ENCODE measurements at places on chromosomes 3 and 15.

GRCh38 chr15:62795171-62795570 lies 247.4 kb upstream of the TPM1 start:
- DNase-seq, result no peak

- no peak for DNase-seq
Measured at GRCh38 chr3:58383904-58384303, 49.7 kb downstream of the PDHB start.

GRCh38 chr3:186452517-186452916 lies 90.5 kb upstream of the DGKG start:
- DNase-seq, result no peak

DNA sequence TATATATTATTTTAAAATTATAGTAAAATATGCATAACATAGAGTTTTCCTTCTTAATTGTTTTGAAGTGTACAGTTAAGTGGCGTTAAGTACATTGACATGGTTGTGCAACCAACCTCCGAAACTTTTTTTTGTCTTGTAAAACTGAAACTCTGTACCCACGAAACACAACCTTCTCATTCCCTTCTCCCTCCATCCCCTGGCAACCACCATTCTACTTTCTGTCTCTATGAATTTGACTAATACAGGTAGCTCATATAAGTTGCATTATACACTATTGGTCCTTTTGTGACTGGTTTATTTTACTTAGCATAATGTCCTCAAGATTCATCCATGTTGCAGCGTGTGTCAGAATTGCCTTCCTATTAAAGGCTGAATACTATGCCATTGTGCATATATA lies 179.4 kb downstream of the SATB1 start:
- DNase-seq, result no peak

DNA sequence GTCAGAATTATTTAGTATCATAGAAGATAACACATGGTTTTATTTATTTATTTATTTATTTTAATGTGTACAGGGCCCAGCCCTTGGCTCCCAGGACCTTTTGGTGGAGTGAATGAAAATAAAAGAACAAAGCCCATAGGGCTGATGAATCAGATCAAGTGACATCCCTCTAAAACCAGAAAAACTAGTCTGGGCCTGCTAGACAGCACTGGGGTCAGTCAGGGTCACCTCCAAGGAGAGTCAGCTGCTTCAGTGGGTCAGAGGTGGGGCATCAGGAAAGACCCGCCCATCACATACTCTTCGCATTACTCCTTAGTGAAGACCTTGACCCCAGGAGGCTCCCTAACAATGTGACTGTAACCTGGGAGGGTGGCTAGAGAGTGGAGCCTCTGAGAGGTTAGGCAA lies 12.8 kb downstream of the PPCDC start:
- DNase-seq, result no peak

Data from activated T-helper 1 cell treated with anti-CD3 and anti-CD28 coated beads, Interleukin-2, amount 50 U/mL, for 16 hours (primary cell).